ENCODE measurements at places on chromosomes 5 and 9. TPM values are rescaled to one million over a fixed set of nuclear protein-coding genes. Genes with fewer than 3 reads are reported as not detected.

DNA sequence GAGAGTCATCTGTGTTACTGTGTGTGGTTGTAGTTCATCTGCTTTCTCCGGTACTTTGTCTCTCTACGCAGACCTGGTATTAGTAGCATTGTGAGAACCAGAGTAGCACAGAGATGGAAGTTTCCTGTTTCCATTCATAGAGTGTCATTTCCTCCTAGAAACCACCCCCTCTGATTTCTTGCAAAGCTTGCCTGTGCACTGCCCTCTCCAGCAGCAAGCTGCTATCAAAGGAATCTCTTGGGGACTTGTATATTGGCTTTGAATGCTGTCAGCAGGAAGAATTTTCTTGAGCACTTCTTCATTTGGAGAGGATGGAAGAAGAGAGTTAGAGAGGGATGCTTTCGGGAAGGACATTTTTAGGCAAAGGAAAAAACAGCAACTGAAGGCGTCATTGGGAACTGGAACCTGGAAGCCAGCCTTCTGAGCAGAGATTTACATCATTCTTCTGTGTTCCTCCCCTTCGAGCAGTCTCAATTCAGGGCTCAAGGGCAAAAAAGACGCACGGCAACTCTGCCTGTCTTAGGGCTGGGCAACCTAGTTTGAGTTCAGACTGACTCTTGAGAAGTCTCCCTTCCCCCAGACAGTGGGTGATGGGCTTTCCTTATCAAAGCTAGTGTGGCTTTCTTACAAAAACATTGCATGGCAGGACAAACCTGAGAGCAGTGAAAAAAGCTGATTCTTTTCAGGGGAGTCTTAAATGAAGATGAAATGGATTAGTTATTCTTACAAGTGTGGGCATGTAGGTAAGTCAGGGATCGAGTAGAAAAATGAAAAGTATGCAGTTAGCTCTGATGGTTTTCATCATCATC is 226.3 kb downstream of the AOPEP start:
- no peak for DNase-seq

The PIGO gene
- 15.0 TPM for total RNA-seq

The PCDHGA10 gene
- 24.8 TPM for total RNA-seq

DNA sequence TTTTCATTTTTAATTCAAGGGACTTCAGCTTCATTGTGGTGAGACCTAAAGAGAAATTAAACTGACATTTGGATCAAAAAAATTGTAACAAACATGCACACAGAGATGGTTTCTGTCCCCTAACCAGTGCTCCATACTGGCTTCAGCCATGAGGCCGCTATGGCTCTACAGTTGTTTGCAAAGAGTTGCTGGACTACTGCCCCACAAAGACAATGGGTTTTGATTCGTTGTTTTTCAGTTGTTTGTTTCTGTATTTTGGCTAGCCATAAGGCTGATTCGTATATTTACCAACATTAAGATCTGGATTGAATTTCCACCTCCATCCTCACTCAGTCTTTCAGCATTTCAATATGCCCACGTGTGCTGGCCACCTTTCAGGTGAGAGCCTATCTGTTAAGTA is 163.7 kb upstream of the KIF2A start:
- DNase-seq = no peak

The FOXD4L4 gene
- total RNA-seq = under 0.01 TPM

DNA sequence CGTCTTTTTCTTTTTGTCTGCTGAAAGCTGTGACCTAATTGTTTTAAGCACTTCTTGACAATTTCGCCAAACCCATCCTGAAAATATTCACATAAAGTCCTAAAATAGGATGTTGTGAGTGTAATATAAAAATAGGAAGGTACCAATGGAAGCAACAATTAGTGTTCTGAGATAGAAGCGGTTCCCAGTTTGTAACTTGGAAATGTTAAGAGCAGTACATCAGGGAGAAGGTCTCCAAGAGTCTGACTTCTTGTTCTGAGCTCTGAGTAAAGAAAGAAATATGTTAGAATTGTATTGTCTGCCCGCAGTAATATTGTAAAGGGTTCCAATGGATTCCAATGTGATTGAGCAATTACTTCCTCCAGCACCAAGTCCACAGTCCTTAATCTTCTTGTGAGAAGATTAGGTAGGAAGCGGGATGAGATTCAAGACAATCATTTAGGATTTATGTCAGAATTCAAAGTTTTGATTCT is 3.9 kb downstream of the VCAN start:
- peak; percentile 87 for DNase-seq

DNA sequence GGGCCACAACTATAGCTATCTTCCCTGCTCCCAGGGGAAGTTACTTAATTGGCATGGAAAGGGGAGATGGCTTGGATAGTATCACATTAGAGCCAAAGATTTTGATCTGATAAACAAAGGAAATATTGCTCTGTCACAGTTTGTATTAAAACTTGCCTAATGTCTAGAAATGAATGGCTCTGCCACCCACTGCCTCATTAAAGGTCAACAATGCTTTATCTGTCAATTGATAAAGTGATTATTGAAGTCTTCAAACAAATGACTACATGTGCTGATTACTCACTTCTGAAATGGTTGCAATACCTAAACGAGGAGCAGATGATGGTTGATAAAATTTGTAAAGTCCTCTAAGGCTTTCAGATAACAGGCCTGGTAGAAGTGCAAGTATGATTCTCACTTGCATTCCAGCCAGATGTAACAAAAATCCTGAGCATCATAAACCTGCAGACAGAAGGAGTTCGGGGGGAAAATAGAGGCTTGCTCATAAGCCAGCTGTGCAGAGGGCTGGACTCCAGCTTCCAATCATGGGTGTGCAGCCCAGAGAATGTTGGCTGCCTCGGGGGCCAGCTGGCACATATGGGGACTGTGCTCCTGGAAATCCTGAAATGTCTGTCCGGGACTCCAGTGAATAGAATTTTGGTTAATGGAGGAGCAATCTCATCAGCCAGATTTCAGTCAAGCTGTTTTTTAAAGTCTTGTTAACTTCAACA is 200.5 kb upstream of the SLC27A6 start:
- DNase-seq = no peak

DNA sequence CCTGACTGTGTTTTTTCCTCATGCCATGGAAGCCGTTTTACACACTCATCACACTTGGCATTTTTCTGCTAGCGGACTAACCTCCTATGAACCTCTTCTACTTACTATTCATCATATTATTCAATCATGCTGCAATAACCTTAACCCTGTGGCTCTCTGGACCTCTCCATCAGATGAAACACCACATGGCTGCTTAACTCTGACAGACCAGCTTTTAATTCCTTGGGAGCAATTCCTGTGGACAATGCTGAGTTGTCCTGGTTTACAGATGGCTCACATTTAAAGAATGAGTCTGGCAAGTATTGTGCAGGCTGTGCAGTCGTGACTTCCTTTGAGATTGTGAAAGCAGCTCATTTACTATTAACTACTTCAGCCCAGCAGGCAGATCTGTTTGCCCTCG is 9.0 kb downstream of the OR1J1 start:
- DNase-seq = peak; percentile 22

The ADGRD2 gene
- total RNA-seq = not detected

- DNase-seq = no peak
Observed at GRCh38 chr9:130746434-130747212, 53.0 kb downstream of the EXOSC2 start.
